ENCODE measurements at places on chromosomes 4 and X.

- no peak for DNase-seq
These were observed 34.5 kb upstream of the TLR2 start for GRCh38 chr4:153649572-153649991.

- DNase-seq: no peak
These were observed 57.7 kb downstream of the SAT1 start for GRCh38 chrX:23840674-23841073.

DNA sequence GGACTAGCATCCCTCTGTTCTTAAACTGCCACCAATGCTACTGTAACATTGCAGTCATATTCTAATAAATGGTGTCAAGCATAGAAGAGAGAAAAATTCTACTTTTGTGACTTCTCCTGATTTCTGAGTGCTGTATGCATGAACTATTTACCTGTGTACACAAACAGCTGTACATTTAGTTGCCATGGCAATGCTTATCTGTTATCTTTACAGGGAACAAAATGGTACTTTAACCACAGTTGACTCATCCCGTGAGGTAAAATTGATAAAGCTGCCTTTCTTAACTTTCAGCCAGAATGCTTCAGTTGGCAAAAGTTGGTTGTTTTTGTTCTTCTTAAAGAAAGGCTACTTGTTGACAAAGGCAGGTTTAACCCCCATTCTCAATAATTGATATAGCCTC, 587.5 kb upstream of the MAGEB2 start:
- DNase-seq: no peak

DNA sequence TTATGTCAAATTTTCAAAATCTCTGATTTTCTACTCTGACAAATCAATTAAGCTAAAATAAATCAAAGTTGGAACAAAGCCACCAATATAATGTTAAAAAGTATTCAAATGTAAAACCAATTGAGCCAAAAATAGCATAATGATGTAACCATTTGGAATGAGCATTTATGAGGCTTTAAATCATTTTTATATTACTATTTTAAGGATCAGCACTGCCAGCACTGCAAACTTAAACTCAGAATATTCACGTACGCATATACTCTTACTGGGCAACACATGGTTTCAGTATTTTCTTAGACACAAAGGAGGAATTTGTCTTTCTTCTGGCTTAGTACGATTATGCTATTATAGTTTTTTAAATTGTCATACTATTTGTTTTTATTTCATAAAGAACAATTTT, 52.2 kb downstream of the AFAP1 start:
- no peak for DNase-seq

GRCh38 chr4:15479089-15479912, 9.6 kb downstream of the CC2D2A start:
- no peak for DNase-seq

DNA sequence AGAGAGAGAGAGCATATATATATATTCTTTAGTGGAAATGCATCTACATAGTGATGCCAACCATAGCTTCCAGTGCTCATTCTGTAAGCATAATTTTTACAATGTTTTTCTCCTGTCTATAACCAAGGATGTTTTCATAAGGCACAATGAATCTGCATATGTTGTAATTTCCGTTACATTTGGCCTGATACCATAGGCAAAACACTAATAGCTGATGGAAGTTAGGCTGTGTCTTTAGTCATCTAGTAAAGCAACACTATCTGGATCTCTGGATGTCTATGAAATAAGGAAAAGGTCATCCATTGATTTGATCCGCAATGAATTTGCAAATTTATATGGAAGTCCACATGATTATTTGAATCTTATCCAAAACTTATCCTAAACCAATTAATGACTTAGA, 8.1 kb downstream of the PCDH7 start:
- DNase-seq: no peak

- DNase-seq: no peak
These were observed 217.7 kb upstream of the CENPE start for GRCh38 chr4:103415801-103416200.

GRCh38 chrX:17706676-17707075, 30.6 kb upstream of the SCML1 start:
- no peak for DNase-seq

DNA sequence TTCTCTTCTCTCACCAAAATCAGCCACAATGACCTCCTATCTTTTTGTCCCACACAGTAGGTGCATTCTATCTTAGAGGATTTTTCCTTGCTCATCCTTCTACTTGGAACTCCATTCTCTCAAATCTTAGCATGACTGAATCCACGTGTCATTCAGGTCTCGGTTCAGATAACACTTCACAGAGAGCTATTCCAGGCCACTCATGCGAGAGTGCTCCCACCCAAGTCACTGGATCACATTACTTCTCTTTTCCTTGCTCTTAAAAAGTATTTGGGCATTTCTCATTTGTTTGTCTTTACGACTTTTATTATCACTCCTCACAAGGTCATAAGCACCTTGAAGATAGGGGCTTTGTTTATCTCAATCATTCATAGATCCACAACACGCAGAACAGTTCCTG, 647.5 kb upstream of the TENM3 start:
- no peak for DNase-seq

DNA sequence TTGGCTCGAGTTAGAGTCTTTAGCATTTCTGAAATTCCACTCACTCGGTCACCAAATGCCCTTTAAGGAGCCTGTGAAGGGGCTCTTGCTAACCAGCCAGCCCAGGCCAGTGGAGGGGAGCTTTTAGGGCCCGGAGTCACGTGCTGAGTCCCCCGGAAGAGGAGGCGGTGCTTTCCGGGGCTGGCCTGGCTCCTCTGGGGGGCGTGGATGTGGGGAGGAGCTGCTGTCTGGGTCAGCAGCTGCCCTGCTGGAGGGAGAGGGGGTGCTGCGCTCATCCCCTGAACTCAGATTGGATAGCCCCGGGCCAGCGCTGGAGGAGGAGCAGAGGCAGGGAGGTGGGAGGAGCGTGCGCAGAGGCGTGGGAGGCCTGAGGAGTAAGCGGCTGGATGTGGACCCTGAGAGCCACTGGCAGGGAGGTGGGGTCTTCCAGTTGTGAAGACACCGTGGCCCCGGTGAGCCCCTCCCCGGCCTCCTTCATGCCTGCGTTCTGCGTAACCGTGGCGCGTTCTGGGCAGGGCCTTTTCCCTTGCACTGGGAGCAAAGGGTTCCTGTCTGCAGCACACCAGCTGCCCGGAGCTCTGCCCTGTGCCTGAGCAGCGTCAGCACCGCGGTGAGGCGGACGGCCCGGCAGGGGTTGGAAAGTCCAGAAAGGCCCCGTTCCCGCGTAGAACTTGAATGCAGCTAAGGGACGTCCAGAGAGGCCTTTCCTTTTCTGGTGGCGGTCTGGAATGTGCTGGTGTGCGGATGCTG, 19.7 kb downstream of the MAEA start:
- DNase-seq: peak; percentile 91

DNA sequence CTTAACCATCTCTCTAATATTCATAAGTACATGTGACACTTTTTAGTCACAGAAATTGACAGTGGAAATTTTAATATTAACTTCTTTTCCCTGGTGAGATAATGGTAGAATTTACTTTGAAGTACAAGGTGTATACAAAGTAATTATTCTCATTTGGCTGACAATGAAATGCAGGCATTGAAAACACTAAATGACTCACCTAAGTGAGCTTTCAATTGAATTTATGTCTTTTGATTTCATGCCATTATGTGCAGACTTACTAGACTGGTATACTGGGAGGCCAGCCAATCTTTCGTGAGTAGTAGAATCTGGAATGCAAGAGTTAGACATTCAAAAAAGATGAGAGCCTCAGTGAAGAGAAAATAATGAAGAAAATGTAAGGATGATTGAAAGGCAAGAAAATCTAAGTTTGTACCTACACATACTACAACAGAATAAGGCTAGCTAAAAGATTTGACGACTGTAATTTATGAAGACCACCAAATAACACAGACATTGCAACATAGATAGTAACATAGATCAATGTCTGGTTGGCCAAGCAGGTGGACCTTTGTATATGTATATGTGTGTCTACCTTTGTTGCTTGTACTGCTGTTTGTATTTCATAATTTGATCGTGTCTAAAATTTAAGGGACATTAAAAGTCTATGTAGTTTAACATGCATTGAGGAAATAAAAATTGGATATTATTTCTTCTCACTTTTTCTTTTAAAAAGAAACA, 459.7 kb downstream of the IL15 start:
- DNase-seq: no peak

- DNase-seq: no peak
These were observed 495.9 kb upstream of the FAM241A start for GRCh38 chr4:111649308-111649707.

All from Right ventricle myocardium inferior (tissue), 1 donor.